ENCODE measurements at places on chromosomes 12 and 14.
A peak's percentile ranks its signal among the peaks of the same experiment; 100 is the strongest.

DNA sequence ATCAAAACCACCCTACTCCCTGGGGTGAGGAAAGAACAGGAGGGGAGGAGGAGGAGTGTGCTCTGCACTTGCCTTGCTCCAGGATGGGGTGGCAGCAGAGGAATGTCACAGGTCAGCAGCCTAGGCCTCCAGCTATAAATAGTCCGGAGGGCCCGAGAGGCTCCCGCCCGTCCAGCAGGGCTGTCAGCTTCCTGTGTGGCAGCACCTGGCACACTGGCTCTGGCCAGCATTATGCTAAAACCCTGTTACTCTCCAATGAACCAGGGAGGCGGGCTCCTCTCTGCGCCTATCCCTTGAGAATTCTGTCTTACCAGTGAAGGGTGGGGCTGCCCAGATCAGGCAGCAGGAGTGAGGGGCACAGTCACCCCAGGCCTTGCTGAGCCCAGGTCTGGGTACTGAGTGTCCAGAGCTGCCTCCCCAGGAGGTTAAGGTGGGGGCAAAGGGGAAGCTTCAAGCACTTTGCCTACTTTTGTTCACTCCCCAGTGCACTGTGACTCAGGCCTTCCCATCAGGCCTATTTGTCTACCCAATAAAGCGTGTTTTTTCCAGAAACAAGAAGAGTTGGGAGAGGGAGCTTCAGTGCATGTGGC is 1.2 kb upstream of the COX14 start:
- peak; percentile 65 for DNase-seq

GRCh38 chr12:75820848-75821578 is 210.6 kb downstream of the PHLDA1 start:
- DNase-seq: no peak

DNA sequence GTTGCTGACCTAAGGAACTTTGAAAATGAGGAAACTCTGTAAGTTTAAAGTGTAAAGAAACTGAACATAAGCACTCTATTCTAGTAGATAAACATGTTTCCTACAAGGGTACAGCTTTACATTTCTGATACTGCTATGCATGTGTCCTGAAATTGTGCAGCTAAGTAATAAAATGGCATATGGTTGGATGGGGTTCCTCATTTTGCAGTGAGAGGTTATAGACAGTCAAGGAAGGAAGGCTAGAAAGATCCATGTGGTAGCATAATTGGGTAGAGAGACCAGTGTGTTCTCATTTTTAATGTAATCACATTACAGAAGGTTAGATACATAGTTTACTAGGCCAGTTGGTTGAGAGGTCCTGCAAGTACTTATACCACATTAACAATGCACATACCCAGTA is 477.0 kb downstream of the TMEM121 start:
- DNase-seq: no peak

- no peak for DNase-seq
These were observed 2.9 kb downstream of the CDKN1B start for GRCh38 chr12:12720052-12720451.

GRCh38 chr14:77830692-77831091 is 30.8 kb downstream of the ADCK1 start:
- DNase-seq: no peak
